Stimulated activated CD8-positive, alpha-beta memory T cell treated with anti-CD3 and anti-CD28 coated beads, Interleukin-2, amount 100 ng/mL, for 1 hour (primary cell): ENCODE measurements at places on chromosomes 3 and 15.
A peak's percentile ranks its signal among the peaks of the same experiment; 100 is the strongest.

- DNase-seq: peak; percentile 58
Measured at GRCh38 chr15:43777267-43777914, 625 bp upstream of the ELL3 start.

GRCh38 chr3:48548729-48549705 is 7.6 kb downstream of the PFKFB4 start:
- peak; percentile 65 for DNase-seq

- DNase-seq: no peak
Measured at GRCh38 chr3:134833453-134834163, 38.5 kb downstream of the EPHB1 start.

GRCh38 chr3:46281551-46281950 is 39.3 kb downstream of the CCR3 start:
- no peak for DNase-seq

DNA sequence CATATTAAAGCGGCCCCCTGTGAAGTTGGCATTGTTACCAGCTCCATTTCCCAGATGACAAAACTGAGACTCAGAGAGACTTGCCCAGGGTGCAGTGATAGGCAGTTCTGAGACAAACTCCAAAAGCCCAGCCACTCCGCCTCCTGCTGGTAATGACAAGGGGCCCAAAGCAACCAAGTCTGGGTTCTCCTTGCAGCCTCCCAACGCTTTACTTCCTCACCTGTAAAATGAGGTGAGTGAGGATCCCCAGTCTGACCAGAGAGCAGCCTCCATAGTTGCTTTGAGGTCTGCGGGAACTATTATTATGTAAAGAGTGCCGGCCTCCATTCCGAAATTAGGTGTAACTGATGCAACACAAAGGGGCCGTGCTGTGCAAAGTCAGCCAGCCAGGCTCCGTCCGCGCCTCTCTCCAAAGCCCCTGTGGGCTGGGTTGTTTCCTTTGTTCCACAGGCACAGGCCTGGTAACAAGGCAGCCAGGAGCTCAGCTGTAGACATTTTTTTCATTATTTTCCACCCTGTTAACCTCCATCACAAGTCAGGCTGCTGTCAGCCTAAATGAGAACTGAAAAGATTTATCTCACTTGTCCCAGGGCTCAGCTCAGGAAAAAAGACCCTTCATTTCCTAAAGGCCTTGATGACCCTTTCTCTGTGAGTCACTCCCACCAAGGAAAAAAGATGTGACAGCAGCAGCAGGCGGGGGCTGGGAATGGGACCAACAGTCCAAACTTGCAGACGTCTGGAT is 139.1 kb upstream of the RAD18 start:
- DNase-seq: no peak

- DNase-seq: no peak
Measured at GRCh38 chr3:112230033-112230432, 64.0 kb downstream of the SLC9C1 start.

GRCh38 chr3:5430701-5431100 is 243.2 kb downstream of the EDEM1 start:
- no peak for DNase-seq

DNA sequence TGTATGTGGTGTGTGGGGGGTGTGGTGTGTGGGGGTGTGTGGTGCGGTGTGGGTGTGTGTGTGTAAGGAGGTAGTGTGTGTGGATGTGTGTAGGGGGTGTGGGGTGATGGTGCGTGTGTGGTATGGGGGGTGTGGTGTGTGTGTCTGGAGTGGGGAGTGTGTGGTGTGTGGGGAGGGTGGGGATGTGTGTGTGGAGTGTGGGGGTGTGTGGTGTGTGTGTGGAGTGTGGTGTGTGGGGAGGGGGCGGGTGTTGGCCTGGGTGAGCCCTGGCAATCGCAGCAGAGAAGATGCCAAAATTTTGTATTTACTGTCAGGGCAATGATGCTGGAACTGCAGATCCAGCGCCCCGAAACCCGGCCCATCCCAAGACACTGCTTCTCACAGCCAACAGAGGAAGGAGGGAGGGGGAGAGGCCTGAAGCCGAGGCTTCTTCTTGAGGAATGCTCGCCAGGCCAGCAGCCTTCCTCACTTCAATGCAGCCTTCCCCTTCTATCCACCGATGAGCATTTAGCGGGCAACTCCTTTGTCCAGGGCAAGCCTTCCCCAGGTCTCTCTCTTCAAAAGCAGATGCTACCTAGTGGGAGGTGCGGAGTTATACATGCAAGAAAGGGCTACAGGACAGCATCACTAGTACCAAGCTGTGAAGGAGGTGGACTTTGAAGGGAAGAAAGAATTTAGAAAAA is 11.9 kb upstream of the SRP14 start:
- no peak for DNase-seq

DNA sequence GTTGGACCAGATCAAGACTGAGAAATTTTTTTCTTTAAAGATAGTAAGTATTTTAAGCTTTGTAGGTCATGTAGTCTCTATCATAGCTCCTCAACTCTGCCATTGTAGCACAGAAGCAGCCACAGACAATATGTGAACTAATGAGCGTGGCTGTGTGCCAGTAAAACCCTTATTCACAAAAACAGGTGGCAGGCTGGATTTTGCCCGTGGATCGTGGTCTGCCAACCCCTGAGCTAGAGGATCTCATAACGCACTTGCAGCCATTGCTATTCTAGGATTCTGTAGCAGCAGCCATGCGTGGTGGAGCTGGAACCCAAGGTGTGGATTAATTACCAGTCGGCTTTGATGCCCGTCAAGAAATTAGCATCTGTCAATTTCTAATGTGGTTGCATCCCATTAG is 68.7 kb upstream of the PLXNA1 start:
- DNase-seq: no peak

- DNase-seq: no peak
Measured at GRCh38 chr3:175606650-175607318, 747.6 kb downstream of the NAALADL2 start.

DNA sequence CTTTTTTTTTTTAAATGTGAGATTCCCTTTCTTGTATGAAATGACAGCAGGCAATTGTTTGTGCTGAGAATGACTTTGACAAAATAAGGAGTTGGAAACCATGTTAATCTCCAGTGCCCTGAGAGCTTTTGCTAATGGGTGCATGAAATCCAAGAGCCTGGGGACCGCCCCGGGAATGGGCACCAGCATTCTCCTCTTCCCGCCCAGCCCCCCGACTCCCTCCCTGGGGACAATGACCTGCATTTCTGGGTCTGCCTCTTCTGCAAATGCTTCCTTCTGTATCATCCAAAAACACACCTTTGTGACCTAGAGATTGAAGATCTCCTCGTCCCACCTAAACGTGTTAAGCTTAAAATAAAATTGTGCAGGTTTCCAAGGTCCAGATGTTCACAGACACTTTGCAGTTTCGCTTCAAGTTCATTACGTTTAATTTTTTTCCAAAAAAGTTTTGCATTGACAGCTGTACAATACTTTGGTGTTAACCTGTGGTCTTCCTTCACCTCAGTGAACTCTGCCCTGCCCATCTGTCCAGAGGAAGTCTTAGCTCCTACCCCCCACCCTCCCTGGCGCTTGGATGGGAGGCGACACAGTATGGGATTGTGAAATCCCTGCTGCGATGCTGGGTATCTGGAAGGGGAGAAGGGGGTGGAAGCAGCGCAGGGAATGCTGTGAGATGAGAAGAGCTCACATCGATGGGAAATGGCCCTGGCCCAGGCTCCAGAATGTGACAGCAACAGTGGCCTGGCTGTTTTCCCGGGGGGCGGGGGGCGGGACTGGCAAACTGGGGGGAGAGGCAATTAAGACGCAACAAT is 50.1 kb downstream of the TLE3 start:
- no peak for DNase-seq

GRCh38 chr3:70754314-70754713 is 441.9 kb upstream of the MDFIC2 start:
- no peak for DNase-seq

DNA sequence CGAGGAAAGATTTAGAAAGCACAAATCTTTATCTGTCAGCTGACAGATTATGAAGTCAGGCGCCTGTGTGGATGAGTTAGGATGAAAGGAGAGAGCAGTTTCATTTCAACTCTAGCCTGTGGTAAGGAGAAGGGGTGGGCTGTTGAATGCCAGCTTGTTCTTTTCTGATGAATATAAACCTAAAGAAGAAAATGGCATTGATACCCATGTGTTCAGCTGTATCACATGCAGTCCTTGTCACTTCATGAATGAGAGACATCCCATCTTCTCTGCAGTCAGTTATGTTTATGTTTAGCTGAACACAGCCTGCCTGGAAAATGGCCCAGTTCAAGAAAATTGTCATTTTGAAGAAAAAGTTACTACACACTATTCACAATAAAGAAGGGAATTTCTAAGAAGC is 345.7 kb upstream of the RBMS3 start:
- no peak for DNase-seq
